ENCODE measurements at places on chromosomes 1 and 21.
A peak's percentile ranks its signal among the peaks of the same experiment; 100 is the strongest.

- no peak for DNase-seq
Observed at GRCh38 chr1:4674676-4675075, 20.3 kb downstream of the AJAP1 start.

DNA sequence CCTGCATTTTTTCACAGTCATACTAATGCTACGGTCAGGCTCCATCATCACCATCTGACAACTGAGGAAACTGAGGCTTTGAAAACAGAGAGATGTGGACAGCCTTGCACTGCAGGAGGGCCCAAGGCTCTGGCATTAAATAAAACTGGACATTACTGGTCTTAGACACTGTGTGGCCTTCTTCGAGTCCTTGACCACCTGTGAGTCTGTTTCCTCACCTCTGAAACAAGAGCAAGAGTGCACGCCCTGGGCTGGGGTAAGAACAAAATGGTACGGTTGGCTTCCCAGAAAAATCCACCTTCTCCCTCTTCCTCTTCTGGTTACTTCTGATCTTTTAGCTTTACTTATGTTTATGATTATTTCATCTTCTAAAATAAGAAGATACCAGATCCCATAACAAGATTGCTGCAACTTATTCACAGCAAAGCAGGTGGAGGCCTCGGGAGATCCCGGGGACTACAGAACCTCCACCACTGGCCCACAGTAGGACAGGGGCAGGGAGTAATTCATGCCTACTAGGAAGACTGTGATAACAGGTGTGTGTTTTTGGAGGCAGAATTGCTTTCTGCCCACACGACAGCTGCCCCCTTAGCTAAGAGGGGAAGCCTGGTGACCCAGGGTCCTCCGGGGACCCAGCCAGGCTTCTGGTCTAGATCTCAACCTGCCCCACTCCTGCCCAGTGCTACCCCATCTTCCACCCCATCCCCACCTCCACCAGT, 156.4 kb upstream of the EDN2 start:
- no peak for DNase-seq

DNA sequence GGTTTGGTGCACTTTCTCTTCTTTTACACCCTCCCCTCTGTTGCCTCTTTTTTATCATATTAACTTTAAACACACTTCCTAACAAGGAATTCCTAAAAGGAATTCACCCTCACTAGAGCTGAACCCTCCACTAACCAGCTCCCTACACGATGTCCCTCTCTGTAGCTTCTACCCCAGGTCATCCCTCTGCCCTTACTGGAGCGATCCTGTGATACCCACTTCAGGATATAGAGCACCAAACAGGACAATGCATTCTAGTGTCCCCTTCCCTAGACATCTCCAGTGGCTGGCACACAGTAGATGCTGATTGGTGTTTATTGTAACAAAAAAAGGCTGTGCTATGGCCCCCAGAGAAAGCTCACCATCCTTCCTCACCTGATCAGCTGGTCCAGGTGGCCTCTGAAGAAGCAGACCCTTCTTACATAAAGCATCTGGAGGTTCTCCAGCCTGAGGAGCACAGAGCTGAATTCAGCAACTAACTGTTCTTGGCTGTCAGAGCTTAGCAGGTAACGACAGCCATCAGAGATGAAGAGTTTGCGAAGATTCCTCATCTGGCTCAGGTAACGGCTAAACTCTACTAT, 1.4 kb downstream of the PRAMEF18 start:
- no peak for DNase-seq

- no peak for DNase-seq
Observed at GRCh38 chr1:51843948-51844347, 34.6 kb downstream of the NRDC start.

GRCh38 chr1:18565321-18565720, 65.3 kb upstream of the PAX7 start:
- no peak for DNase-seq

- peak; percentile 82 for DNase-seq
Observed at GRCh38 chr1:159924791-159925718, at the start of gene TAGLN2. Gene TAGLN2 (minus strand): TSS chr1:159925507. CDS start chr1:159920509, 4,998 bp downstream.

- no peak for DNase-seq
Observed at GRCh38 chr1:109918671-109919070, 8.0 kb downstream of the CSF1 start.

DNA sequence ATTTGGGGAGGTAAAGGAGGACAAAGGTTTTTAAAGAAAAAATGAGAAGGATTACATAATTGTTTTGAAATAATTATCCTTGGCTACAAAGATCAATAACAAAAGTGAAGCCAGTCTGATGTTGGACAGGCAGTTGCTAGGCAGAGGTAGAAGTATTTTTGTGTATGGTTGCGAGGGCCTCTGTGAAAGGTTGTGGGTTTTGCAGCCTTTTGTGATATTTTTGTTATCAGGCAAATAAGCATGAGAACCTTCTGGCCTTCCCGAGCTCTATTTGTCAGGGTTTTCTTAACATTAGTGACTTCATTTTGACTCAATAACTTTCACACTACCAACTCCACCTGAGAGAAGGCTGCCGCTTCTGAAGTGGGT, 39.2 kb downstream of the CAPN9 start:
- DNase-seq, result no peak

DNA sequence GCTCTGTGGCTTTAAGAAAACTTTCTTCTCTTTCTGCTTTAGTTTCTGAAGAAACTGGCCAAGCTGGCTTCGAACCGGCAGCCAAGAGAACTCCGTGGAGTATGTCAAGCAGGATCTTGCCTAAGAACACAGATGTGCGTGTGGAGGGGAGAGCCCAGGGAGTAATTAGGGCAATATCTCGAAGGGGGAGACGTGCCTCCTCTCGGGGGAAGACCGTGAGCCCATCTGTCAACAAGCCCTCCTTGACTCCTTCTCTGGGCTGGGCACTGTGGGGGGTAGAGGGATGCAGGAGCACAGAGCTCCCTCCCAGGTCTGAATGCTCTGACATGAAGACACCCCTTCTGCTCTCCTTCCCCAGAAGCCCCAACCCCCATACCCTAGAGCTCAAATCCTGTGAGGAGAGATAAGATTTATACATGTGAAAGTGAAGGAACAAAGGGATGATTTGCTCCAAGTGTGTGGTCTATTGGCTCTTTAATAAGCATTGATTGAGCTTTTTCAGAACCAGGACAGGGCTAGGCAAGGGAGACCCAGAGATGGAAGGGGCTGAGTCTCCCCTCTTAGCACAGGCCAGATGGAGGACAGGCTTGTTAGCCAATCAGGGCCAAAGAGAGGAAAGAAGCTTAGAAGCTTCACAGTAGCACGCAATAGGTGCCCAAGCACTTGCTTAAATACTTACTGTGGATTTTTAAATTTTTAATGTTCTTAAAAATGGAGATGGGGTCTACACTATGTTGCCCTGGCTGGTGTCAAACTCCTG, 37.5 kb downstream of the EDN2 start:
- DNase-seq, result no peak

DNA sequence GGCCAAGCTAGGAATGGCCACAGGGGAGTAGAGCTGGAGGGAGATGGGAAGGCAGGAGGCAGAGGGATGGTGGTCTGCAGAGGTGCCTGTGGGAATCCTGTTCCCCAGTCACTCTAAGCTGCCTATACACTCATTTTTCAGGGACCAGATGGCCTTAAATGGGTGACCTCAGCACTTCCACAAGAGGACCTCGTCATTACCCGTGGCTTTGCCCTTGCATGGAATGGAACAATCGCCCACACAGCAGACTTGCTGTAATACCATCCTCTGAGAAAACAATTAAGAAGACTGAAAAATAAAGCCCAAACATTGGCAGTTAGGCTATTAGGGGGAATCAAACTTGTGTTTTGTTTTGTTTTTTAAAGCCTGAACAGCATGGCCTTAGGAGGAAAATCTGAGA, 12.9 kb upstream of the TNN start:
- DNase-seq, result no peak

DNA sequence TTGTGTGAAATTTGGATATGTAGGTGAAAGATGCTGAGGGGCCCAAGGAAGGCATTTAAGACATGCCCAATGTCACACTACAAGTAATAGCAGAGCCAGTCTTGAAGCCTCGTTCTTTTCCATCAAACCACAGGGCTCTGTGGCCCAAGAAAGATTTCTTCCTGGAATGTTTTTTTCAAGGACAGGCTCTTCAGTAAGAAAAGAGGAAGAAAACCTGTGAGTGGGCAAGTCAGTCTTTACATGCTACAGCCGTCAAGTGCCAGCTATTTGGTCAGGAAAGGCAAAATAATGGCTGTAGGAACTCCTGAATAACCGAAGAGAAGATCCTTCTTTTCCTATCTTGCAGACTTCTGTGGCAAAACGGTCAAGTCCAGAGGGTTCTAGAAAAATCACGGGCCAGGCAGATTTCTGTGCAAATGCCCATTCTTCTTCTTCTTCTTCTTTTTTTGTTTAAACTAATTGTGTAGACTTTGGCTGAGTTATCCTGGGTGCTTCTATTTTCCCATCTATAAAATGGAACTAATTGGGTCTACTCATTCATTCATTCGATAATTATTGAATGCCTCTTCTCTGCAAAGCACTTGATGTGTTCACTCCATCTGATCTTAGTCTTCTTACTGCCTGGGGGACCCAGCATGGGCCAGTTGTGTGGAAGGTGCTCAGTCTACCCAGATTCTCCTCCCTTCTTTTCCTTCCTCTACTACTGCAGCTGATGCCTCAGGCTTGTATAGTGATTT, 1.9 kb upstream of the ID3 start:
- DNase-seq, result no peak

GRCh38 chr1:8077120-8077573, 51.0 kb upstream of the ERRFI1 start:
- DNase-seq, result peak; percentile 72

- DNase-seq, result no peak
Observed at GRCh38 chr1:89986020-89986419, 8.9 kb upstream of the ZNF326 start.

DNA sequence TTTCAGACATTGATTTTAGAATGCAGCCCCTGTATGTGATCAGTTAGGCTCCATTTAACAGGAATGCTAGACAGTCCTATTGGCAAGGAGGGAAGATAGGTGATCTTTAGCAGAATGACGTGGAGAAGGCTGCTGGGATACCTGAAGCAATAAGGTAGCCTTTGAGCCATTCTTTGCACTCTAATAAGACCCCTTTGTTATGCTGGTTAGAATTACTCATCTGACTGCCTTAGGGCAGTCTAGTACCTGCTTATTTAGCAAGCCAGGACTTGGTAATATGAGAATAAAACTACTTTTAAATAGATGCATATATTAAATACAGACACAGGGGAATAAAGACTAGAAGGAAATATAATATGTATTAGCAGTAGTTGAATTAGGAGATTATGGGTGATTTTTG, 29.1 kb downstream of the NGF start:
- DNase-seq, result no peak

DNA sequence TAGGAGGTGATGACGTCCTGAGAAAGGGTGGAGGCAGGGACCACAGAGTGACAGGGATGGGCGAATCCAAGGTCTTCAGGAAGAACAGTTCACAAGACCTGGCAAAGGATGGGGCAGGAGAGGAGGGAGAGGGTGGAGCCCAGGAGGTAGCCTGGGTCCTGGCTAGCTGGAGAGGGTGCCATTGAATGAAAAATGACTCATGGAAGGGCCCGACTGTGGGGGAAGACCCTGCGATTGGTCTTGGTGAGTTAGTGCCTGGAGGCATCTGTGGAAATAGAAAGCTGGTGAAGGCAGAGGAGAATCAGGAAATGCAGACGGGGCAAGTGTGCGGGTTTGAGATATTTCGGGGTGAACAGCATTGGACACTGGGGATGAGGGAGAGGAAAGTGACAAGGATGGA, 60.3 kb upstream of the SLC45A1 start:
- DNase-seq, result no peak

DNA sequence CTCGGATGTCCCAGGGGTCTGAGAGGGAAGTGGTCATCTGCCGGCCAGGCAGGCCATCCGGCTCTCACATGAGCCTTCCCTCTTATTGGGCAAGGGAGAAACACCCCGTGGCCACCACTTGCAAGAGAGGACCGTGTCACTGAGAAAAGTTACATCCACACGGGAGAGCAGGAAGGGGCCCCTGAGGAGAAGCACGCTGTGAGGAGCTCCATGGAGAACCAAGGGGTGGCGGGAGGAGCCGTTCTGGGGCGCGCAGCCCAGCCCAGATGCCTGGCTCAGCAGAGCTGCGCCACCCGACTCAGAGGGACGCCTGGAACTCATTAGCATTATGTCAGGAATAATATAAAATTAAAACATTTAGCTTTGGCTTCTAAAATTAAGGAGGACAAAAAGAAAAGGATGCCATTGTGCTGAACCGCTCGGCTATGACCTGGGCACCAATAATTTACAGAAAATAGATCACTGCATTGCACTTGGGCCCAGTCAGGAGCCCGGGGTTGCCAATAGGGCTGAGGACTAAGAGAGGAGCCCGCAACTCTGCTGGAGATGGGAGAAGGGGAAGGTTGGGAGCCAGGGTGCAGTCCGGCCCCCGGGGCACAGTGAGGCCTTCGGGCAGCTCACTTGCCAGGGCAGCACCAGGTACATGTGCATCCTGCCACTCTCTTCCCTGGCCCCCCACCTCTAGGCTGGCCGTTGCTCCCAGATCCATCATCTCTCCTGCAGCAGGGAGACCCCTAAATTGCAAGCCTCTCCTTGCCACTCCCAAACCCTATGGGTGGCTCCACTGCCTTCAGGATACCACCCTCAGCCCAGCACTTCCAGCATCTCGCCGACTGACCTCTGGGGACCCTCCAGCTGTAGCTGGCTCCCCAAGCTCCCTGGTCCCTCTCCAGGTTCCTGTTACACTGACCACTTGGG, 84.8 kb downstream of the DMRTB1 start:
- no peak for DNase-seq

- DNase-seq, result no peak
Observed at GRCh38 chr1:218346391-218347204, 1.5 kb downstream of the TGFB2 start.

- DNase-seq, result no peak
Observed at GRCh38 chr1:109884242-109884891, 26.3 kb upstream of the CSF1 start.

DNA sequence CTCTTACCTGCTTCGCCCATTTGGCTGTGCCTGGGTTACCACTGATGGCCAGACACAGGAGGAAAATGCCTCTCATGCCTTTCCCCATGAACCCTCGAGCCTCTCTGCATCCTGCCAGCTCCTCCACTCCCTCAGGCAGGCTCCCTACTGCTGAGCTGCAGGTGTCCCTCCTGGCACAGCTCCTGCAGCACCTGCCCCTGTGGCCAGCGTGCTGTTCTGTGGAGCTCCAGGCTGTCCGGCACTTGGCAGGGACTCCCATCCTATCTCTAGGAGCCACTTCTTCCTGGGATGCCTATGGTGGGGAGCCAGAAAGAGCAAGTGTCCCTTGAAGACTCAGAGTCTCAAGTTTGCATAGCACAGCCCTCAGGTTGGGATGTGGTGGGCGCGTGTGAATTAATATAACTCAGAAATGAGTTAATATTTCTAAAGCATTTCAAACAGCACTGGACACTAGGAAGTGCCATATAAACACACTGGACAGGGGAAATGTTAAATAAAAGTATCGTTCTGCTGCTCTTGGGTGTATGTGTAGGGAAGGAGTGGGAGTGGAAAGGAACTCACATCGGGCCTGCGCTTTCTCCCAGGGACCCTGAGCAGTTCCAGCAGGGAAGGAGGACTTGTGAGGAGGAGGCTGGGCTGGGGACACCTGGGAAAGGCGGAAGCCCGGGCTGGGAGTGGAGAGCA, 2.7 kb downstream of the LRRC71 start:
- DNase-seq, result no peak

GRCh38 chr1:173669491-173669941, at the start of gene ANKRD45:
Gene ANKRD45 (minus strand): TSS chr1:173669851. CDS start chr1:173659418, 10,433 bp downstream.
- DNase-seq, result no peak

- no peak for DNase-seq
Observed at GRCh38 chr1:233480198-233480597, 133.7 kb upstream of the KCNK1 start.

Measured in GM04504 (cell line).